Right atrium auricular region (tissue), 2 donors: ENCODE measurements at places on chromosomes 2 and 18.

GRCh38 chr2:233814056-233814835 is 36.1 kb downstream of the MROH2A start:
- DNase-seq = no peak

- no peak for DNase-seq
Observed at GRCh38 chr2:172613040-172613439, 57.1 kb downstream of the PDK1 start.

DNA sequence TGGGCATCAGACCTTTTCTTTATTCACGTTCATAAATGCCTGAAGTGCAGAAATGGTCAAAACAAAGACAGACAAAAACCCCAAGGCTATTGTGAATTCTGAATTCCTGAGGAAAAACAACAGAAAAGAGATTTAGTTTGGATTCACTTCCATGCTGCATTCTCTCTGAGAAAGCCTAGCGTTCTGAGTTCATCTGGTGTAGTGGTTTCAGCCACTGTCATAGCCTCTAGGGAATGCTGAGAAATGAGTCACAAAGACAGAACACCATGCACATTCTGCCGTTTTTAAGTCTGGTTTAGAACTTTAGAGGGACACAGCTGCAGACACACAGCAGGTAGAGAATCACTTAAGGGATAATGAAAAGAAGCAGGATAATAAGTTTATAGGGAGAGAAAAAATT is 93.8 kb downstream of the LRP1B start:
- DNase-seq = no peak

DNA sequence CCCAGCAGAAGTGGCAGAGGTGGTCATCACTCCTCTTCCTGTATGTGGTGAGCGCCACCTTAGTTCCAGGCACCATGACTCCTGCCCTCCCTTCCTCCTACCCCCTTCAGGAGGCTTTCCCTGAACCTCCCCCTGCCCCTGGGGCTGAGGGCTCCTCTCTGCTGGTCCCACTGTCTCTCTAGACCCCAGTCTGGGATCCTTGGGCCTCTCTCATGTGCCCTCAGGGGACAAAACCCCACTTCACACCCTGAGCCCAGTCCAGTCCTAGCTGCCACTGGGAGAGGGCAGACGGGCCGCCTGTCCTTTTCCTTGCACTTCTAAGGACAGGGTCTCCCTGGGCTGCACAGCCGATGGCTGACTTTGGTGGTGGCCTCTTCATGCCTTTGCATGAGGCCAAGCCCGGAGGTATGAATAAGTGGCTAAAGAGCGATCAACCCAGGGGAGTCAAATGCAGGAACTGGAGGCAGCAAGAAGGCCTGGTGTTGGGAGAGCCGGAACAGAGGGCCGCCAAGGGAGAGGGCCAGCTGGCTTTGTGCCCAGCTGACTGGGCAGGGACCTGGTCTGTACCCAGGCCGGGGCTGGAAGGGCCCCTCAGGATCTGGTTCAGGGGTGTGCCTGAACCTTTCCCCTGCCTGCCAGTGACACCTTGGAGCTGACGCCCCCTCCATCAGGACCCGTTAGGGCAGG is 29.5 kb downstream of the GLI2 start:
- no peak for DNase-seq

GRCh38 chr2:1886405-1886992 is 142.2 kb upstream of the PXDN start:
- DNase-seq = peak; percentile 62

- DNase-seq = no peak
Observed at GRCh38 chr2:223602972-223603371, 811 bp upstream of the SCG2 start.

DNA sequence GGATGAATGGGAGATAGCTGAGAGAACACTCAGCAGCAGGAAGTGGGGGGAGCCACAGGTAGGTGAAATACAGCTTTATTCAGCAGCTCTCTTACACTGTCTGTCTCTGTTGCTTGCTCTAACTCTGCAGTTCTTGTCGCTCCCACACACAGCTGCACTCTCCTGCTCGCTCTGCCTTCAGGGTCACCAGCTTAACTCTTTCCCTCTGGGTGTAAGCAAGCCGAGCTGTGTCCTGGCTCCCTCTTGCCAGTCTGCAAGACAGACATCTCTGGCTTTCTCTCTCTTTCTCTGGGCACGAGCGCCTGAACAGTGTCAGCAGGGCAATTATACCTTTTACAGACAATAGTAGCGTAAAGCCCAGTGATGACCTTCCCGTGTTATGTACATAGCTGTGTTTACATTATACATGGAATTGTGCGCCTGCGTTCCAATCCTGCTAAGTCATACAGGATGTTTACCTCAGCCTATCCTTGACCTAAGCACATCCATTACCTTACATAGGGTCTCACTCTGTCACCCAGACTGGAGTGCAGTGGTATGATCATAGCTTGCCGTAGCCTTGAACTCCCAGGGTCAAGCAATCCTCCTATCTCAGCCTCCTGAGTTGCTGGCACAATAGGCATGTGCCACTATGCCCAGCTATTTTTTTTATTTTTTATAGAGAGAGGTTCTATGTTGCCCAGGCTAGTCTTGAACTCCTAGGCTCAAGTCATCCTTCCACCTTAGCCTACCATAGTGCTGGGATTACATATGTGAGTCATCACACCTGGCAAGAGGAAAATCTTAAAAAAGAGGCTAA is 57.8 kb upstream of the CHN1 start:
- DNase-seq = no peak

DNA sequence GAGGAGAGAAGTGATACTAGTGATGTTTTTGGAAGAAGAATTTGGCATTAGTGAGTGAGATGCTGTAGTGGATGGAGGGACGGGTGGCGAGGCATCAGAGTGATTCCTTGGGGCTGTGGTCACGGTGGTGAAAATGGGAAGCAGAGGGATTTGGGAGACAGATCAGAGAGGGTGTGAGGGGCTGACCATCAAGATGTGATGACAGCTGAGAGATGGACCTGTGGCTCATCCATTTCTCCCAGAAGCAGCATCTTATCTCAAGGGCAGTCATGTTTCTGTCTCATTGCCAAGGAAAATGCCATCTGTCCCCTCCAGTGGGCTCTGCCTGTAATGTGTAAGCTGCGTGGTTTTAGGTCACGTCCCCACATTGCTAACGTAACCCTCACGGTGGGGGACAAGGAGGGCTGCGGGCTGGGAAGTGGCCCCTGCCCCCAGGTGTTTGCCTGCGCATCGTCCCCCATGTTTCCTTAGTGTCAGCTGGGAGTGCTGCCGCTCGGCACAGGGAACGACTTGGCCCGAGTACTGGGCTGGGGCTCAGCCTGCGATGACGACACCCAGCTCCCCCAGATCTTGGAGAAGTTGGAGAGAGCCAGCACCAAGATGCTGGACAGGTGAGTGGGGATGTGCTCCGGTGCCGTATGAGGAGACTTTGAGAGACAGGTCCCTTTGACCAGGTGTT is 91.0 kb downstream of the DGKD start:
- no peak for DNase-seq

DNA sequence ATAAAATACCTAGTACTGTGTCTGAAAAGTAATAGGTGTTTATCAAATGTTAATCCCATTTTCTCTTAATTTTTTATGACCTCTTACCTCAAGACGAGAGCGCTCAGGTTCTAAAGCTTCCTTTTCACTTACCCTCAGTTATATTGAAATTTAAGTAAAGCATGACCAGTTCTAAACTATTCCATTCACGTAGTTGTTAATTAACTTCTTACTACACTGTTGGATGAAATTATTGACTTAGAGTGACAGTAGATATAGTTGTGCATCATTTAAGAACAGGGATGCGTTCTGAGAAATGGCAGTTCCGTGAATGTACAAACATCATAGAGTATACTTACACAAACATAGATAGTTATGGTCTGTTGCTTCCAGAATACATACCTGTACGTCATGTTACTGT is 20.1 kb upstream of the HTR2B start:
- DNase-seq = no peak

- DNase-seq = no peak
Observed at GRCh38 chr18:67072791-67073190, 443.7 kb downstream of the DSEL start.

GRCh38 chr2:9210030-9210429 is 3.4 kb downstream of the ASAP2 start:
- peak; percentile 36 for DNase-seq

DNA sequence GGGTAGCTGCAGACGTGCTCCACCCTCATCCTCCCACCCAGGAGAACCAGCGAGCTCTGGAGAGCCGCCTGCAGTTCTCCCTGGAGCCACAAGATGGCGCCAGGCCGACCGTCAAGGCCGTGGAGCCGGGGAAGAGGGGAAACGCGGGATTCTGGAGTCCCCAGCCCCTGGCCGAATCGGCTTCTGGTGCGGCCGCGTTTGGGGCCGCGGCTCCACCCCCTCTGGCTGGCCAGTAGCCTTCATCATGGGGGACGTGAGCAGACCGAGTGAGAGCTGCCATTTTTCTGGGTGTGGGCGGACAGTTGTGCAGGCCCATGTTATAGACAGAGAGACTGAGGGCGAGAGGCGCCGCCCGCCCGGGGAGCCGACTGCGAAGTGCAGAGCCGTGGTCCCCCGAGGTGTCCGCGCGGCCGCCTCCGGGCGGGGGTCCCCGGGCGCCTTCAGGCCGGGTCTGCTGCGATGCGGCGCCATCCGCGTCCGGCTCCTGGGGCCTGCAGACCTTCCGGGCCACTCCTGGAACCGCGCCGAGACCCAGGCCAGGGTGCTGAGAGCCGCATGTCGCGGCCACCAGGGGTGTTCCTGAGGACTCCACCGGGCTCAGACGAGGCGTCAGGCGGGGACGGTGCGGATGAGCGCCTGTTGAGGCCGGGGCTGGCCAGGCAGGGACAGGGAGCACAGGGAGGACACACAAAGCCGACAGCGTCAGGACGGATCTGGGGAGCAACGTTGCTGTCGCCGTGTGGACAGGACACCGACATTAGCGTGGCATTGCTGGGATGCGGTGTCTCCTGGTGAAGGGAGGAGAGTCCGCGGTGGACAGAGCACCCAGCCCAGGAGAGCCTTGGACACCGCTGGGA is 418.2 kb upstream of the HS6ST1 start:
- DNase-seq = peak; percentile 78

DNA sequence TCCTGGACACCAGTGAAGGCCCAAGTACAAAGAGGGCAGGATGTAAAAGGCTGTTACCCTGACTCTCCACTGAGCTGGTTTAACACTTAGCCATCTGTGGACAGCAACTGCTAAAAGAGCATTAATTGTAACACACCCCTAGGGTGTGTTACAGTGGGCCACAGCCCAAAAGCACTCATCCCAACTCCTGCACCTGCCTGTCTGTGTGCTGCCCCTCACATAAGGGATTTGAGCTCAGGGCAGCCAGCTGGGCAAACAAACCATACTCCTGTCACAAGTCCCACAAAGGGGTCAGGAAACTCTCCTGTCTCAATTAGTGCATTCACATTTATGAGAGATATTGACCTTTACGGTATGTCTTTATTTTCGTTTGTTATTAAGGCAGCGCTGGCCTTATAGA is 833.1 kb upstream of the NXPH2 start:
- DNase-seq = no peak

DNA sequence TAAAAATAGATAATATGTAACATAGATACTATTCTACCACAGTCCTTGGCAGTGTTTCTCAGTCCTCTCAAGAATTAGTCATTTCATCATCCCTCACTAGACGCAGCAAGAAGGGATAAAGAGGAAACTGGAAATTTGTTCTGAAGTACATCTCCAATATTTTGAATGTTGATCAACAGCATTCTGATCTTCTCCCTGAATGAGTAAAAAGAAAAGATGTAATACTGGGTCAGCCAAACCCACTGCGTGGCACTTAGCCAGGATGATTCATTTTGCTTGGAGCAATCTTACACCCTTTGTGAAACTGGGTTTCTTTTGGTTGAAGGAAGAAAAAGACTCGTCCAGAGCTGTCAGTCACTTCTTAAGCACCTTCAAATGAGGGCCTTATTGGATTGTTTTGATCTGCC is 54.1 kb downstream of the TAF1B start:
- peak; percentile 93 for DNase-seq

- no peak for DNase-seq
Observed at GRCh38 chr2:10658041-10658913, 31.5 kb downstream of the NOL10 start.

DNA sequence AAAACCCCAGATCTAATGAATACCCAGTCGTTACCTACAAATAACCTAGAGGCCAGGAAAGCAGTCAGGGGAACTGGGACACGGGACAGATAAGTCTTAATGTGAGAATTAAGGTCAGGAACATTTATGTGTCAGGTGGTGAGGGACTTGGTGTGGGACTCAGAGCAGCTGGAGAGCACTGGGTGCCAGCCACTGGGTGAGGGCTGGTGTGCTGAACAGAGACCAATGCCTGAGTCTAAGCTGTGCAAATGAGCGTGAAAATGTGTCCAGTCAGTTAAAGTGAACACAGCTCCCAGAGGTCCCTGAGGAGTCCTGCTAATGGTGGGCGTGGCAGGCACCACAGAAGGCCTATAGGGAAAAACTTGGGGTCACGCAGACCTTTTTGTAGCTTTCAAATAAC is 225.9 kb downstream of the C1D start:
- DNase-seq = no peak
